ENCODE measurements at places on chromosomes 2 and 18.

DNA sequence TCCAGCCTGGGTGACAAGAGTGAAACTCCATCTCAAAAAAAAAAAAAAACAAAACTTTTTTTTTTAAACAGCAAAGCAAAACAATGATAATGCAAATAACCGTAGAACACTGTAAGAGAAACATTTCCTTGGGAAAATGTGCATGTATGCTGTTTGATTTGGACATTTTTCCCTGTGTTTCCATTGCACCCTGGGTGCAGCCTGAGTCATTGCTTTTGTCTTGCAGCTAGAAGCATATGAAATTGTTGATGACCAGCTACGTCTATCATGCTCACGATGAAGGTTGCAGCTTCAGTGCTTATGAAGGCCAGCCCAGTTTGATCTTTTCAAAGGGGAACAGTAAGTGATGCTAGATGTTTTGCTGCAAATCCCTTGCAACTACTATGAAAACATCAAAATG is 41.5 kb downstream of the MOGAT1 start:
- no peak for DNase-seq

DNA sequence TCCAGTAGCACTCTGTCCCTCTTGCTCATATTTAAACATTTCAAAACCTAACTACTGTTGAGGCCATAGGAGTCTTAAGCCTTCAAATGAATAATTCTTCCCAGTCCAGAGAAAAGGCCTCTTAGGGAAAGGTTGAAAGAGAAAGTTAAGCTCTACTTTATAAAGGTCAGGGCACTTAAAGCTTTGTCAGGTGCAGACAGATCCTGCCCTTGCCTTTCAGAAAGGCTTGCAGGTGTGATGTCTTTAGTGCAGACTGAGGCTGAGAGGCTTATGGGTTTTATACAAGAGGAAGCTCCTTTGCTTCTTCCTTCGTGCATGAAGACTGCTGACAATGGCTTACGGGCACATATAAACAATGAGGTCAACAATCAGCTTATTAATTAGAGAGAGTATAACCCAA is 105.0 kb upstream of the LINC00305 start:
- no peak for DNase-seq

GRCh38 chr2:74498500-74499266 is 720 bp downstream of the LBX2 start:
- DNase-seq = no peak

- DNase-seq = no peak
Measured at GRCh38 chr18:51491678-51492372, 294.3 kb upstream of the MEX3C start.

DNA sequence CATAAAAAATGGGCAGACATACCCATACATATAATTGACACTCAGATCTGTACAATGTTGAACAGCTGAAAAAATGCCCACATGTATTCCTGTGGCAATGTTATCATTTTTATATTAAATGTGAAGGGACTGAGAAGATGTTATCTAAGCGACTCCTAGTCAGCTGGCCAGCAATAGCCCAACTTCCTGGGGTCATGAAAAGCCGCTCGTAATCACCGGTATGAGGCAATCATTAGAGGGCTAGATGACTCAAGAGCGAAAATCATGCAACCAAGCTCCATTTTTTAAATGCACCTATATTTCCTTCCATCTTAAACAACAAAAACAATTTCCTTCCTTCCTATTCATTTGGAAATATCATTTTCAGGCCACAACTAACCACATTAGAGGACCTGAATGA is 274.6 kb upstream of the CCDC68 start:
- no peak for DNase-seq

GRCh38 chr2:229221641-229222040 is 49.4 kb downstream of the PID1 start:
- no peak for DNase-seq
